ENCODE measurements at places on chromosomes 3 and 15.

GRCh38 chr3:112965656-112966055 lies 9.2 kb downstream of the CD200R1 start:
- no peaks in the 10 kb centered on the region for H3K4me1 ChIP-seq
- H3K4me3 ChIP-seq: no peak overlapping the region
- no peak overlapping the region for H3K27ac ChIP-seq
- DNase-seq: no peak
- peaks cover 4% of the 10 kb centered on the region for H3K27me3 ChIP-seq

DNA sequence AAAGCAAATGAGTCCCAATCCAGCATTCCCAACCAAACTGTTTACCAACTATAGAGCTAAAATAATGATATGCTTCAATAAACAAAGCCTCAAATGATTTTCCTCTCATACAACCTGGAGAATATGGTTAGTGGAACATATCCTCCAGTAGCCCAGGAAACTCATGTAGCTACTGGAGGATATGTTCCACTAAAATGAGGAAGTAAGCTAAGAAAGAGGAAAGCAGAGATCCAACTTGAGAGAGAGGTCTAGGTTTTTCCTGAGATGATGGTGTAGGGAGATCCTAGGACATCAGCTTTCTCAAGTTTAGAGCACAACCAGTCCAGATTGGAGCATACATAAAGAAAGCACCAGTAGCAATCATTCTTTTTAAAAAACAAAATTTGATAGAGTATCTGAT lies 44.6 kb upstream of the SLC4A7 start:
- H3K4me1 ChIP-seq: peaks cover 15% of the 10 kb centered on the region
- no peak overlapping the region for H3K27ac ChIP-seq
- no peak overlapping the region for H3K4me3 ChIP-seq
- H3K27me3 ChIP-seq: no peaks in the 10 kb centered on the region
- no peak for DNase-seq

DNA sequence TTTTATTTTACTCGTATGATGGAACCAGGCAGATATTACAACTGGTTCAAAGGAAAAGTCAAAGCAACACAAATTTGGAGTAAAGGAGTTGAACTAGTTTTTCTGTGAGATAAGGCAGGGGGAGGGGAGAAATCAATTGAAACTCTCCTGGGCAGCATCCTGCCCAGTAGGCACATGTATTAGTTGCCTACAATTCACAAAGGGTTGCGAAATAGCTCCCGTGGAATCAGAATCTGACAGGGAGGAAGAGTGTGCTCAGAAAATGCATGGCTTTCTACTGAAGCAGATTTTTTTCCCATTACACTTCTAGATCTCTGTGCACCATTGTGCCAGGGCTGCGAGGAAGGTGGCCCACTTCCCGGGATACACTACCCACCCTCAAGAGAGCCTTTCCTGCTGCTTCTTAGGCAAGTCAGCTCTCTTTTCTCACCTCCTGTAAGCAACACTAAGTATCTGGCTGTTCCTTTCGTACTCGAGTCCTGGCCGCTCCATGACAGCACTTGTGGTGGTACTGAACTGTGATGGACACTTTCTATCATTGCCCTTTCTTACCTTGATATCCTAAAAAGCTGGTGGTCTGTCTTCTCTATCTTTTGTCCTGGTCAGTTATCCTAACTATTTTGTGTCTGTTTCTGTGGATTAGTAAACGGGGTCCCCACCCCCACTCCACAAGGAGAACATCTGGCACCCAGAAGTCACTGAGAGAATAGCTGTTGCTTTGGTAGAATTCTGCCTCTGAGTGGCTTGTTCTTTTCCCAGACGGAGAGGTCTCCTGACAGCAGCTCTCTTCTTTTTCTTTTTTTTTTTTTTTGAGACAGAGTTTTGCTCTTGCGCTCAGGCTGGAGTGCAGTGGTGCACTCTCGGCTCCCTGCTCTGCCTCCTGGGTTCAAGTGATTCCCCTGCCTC lies 74.8 kb downstream of the RPL39L start:
- H3K36me3 ChIP-seq: peaks cover 24% of the 10 kb centered on the region
- no peak overlapping the region for H3K4me3 ChIP-seq
- peaks cover 24% of the 10 kb centered on the region for H3K4me1 ChIP-seq
- H3K27me3 ChIP-seq: no peaks in the 10 kb centered on the region
- no peak for DNase-seq
- peak overlapping the region; percentile 86 for H3K27ac ChIP-seq

DNA sequence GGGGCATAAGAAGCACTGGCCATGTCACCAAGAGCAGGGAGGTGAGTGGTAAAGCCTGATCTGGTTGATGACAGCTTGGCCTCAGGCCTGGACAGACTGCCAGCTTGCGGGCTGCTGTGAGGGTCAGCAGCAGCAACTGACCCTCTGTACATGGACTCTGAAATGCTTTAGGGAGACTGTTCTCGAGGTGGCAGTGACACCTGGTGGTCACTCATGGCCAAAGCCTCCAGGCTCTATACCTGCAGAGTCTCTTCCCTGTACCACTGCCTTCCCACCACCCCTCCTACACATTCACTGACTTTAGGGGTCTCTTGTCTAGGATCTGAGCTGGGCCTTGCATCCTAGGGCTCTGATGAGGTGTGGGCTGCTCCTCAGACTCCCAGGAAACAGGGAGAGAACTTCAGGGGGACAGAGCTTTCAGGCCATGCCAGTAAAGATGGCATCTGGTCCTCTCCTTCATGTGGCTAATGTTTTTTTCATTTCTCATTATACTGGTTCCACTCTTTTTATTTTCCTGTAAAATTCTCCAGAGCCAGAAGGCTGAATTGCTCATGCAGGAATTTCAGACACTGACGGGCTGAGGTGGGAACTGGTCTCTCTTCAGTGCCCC lies 17.2 kb upstream of the TIMP4 start:
- DNase-seq: peak; percentile 55
- no peak overlapping the region for H3K27ac ChIP-seq
- H3K36me3 ChIP-seq: peaks cover 6% of the 10 kb centered on the region
- H3K27me3 ChIP-seq: no peaks in the 10 kb centered on the region
- H3K4me1 ChIP-seq: no peaks in the 10 kb centered on the region

DNA sequence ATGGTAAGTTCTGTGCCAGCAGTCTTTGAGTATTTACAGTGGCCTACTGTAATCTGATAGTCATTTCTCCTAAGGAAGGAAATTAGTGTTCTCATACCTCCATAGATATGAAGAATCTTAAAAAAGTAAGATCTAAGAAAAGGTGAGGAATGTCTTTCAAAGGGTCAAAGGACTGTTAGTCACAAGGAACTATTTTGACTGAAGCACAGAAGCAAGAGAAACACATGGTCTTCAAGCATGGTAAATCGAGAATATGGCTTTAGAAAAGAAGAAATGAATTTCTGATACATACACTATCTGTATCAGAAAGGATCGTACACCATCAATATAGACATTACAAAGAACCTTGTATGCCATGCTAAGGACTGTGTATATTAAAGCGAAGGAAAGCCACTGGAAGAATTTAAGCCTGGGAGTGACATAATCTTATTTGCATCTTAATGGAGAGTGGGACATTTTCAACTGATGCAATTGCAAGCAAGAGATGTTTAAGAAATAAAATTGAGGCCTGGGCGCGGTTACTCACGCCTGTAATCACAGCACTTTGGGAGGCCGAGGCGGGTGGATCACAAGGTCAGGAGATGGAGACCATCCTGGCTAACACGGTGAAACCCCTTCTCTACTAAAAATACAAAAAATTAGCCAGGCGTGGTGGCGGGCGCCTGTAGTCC lies 5.5 kb upstream of the ACAP2 start:
- no peaks in the 10 kb centered on the region for H3K36me3 ChIP-seq
- no peak overlapping the region for H3K4me3 ChIP-seq
- DNase-seq: no peak
- no peak overlapping the region for H3K27ac ChIP-seq
- peaks cover 5% of the 10 kb centered on the region for H3K4me1 ChIP-seq

DNA sequence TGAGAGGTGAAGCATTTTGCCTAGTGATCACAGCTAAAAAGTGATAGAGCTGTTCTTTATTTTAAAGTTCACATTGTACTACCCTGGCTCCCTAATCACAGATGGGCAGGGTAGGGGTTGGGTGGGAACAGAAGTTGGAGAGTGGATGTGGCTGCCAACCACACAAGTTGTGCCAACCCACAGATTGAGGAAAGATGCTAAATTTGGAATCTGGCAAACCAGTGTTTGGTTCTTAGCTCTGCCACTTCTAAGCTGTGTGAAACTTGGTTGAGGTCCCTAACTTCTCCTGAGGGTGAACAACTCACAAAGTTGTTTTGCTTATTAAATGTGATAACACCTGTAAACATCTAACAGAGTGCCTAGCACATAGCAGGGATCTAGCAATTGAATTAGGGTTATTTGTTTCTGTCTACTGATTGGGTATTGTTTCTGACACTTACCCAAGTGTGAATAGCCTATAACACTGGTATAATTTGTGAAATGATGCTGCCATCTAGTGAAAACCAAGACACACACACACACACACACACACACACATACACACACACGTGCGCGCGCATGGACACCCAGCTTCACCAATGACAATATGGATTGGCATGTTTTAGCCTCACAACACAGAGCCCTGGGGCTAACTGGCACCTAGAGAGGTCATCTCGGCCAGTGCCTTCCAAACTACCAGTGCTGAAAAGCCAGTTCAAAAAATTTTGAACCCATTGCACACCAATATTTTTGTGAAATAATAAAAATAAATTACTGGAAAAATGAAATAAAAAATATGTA lies 25.3 kb downstream of the ADGRG7 start:
- H3K4me3 ChIP-seq: no peak overlapping the region
- H3K27ac ChIP-seq: peak overlapping the region; percentile 24
- no peaks in the 10 kb centered on the region for H3K27me3 ChIP-seq
- peaks cover 26% of the 10 kb centered on the region for H3K4me1 ChIP-seq

All from progenitor cell of endocrine pancreas (in vitro differentiated cells).